ENCODE measurements at places on chromosomes 2 and 18.

DNA sequence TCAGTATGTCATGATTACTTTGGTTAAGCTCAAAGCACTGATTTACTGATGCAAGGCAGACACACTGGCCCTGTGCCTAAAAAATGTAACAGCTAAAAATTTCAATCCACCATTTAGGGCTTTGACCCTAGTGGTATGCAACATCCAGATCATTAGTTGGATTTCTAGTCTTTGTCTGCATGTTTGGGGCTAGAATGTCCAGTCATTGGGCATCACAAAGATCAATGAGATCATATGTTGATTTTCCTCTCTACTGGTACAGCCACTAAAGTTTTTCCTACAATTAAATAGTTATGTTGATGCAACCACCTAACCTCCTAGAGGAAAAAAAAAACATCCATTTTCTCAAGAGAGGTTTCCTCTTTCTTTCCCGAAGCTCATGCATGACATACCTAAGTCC lies 53.4 kb upstream of the REV1 start:
- DNase-seq = no peak

DNA sequence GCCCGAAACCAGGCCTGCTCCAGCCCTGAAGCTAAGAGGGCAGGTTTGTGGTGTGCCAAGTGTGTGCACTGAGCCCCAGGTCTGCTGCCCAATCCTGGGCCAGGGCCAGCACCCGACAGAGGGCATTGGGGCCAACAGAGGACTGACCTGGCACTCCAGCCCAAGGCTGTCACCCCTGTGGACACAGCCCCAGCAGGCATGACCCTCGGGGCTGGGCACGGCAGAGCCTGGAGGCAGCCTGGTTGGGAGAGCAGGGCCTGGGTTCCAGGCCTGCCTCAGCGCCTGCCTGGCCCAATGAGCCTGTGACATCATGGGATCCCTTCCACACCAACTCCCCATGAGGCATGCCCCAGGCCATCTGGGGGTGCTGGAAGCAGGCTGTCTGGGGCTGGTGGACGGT lies 10.8 kb upstream of the SNED1 start:
- peak; percentile 18 for DNase-seq

GRCh38 chr18:48862132-48862531 lies 88.6 kb downstream of the SMAD7 start:
- DNase-seq = no peak

GRCh38 chr2:227152093-227152766 lies 11.8 kb downstream of the COL4A4 start:
- DNase-seq = no peak

DNA sequence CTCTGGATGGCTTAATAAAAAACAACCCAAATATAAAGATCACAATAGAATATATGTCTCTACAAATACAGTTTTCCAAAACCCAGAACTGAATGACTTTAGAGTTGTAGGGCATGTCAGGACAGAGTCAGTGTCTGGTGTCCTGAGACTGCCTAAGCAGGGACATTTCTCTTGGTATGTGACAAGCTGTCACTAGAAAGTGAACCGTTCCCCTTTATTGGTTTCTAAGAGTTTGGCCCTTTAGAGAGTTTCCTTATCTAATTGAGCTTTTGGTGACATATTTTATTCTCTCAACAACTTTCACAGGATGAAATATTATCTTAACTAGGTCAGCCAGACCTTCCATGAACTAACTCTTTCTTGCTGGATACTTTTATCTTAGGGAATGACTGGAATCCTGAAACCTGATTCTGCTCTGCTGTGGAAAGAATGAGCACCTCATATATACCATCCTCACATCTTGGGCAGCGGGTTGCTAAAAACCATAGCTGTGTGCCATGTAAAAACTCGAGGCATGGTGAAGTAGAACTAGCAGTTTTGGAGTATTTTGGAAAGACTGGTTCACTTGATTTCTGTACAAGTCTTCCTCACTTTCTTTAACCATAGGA lies 54.8 kb downstream of the CAVIN2 start:
- DNase-seq = no peak

DNA sequence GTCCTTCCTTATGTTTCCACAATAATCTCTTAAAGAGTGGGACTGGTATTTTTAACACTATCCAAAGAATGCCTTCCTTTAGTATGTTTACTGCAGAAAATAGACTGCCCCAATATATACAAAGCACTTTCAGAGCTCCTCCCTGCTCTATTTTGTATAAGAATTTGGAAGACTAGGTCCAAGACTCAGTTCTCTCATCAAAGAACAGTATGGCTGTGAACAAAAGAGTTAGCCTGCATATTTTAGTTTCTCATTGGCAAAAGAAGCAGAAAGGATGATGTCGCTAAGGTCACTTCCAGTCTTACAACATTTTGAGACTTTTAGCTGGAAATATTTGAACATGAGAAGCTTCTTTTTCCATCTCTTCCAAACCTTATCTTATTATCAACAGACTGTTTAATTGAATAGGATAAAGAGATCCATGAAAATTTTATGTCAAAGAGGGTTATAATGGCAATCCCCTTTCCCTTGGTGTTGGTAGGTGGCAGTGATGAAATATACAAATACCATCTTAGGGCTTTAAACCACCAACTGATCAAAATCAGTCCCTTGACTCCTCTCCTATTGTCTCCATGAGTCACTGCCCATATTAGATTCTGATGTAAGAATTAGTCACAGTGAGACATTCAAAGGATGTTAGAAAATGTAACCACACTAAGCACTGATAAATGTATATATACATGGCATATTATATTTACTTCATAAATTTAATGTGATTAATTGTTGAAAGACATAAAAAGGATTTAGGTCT lies 266.9 kb upstream of the DSEL start:
- no peak for DNase-seq

- no peak for DNase-seq
Observed at GRCh38 chr2:151297882-151298281, 8.4 kb upstream of the NMI start.

GRCh38 chr2:176392744-176393414 lies 123.6 kb downstream of the MTX2 start:
- no peak for DNase-seq

GRCh38 chr18:2906704-2907549 lies 60.1 kb downstream of the EMILIN2 start:
- peak; percentile 46 for DNase-seq

Data from CD8-positive, alpha-beta memory T cell (primary cell).